Stimulated activated CD4-positive, alpha-beta T cell treated with anti-CD3 and anti-CD28 coated beads, TNF-alpha, amount 100 ng/mL, for 48 hours (primary cell): ENCODE measurements at places on chromosomes 3 and 15.

DNA sequence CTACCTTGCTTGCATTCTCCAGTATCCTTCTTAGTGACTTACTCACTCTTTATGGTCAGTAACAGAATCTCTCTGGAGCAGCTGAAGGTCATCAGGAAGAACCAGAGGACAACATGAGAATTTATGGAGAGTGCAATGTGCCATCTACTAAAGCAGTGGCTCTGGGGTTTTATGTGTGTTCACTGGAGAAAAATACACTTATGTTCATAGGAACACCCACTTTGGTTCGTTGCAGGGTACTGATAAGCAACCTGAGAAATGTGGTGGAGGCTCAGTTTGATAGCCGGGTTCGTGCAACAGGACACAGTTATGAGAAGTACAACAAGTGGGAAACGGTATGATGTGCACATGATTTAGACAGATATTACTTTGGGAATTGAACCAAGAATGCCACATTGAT, 12.8 kb downstream of the CPB1 start:
- no peak for DNase-seq

DNA sequence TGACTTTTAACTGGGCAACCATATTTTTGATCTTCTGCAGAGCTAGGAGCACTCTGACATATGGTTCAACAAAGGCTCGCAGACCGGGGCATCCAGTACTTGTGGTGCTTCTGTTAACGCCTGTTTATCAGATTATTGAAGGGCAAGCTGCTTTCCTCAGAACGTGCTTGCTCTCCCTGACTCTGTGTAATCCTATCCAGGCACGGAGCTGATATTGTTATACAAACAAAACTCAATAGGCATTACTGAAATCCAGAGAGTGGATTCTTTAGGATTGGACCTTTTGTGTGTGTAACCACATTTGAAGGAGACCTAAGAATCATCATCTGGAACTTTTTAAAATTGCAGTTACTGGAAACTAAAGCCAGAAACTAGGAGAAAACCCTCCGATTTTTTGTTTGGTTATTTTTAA, 246.5 kb downstream of the PTPRG start:
- DNase-seq = no peak

GRCh38 chr15:38758043-38758442, 193.4 kb upstream of the RASGRP1 start:
- DNase-seq = no peak

GRCh38 chr15:89497231-89497630, 848 bp upstream of the RHCG start:
- no peak for DNase-seq

DNA sequence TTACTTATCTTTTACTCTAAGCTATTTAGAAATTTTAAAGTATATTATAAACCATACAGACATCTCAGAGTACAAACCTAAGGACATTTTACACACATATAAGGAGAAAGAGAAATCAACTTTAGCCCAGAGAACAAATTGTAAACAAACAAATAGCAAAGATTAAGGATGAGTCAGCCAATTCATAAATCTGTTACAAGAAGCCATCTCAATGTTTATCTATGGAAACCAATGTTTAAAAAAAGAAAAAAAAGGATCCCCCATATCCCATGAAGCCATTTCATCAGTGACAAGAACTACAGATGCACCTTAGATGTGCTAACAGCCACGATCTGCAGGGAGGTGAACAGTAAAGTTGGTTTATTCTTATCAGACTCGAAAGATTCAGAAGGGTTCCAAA, 437.1 kb downstream of the SHQ1 start:
- DNase-seq = no peak

DNA sequence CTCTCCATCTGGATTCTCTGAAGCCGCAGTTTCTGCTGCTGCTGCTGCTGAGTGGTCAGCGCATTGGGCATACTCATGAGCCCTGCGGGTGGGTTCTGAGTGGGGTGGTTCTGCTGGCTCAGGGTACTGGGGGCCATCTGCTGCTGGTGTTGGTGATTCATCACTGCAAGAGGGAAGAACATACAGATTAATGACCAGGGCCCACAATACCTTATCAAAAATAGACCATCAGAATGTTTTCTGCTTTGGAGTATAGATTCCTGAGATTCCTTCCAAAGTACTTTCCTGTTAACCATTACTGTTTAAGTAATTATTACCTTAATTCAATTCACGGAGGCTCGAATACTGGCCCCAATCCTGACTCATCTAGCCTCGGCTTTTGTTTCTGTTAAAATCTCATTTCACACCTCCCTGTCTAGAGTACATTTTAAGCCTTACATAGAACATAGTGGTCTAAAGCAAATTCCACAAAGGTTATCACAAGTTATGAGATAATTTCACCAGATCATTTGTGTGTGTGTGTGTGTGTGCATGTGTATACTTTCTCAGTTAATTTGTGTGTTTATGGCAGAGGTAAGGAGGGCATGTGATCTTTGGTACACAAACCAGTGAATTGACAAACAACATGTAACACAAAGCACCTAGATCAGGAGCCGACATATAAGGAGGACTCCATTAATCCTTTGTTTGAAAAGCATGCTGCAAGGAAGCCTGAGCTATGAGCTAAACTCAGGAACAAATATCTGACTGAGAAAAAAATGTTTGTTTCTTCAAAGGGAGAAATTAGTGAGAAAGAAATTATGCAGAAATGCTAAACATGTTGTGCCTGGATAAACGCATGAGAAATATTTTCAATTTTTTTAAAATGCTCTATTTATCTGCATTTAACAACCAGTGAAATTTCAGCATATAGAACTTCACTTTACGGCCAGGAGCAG, 68.1 kb downstream of the TM4SF4 start:
- no peak for DNase-seq
